NK-92 treated with Interleukin-12 subunit alpha and Interleukin-12 subunit beta, amount 100 ng/mL, for 24 hours (cell line): ENCODE measurements at places on chromosomes 4 and X.

DNA sequence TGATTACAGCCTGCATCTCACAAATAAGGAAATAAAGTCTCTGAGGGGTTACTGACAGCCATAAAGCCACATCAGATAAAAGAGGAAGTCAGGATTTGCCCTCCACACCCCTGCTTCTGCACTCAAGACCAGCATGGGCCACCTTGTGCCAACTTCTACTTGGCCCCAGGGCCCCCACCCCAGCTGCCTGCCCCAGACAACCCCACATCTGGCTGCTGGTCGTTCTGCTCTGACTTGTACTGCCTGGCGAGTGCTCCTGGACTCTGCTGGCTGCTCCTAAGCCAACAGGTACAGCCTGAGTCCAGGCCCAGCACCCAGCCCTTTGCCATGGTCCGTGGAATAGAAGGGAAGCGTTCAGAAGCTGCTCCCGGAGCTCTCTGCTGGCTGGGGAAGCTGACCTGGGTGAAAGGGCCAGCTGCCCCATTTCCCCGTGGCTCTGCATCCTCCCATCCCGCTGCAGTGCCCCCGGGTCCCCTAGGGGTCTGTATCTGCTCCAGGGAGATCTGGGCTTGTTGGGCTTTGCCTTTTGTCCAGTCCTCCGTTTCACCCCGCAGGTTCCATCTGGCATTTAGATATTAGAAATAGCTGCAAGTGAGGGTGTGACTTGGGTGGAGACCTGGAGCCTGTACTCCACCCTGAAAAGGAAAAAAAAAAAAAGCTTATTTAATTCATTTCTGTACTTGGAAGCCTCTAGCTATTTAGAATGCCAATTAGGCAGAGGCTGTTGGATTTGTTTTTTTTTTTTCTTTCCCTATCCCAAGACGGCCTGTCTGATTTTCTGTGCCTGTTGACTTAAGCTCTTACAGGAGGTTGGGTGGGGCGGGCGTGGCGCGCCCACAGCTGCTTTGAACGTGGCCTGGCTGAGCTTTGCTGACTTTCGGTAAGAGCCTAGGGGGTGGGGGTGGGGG is 194.7 kb downstream of the PTTG2 start:
- no peak for DNase-seq

DNA sequence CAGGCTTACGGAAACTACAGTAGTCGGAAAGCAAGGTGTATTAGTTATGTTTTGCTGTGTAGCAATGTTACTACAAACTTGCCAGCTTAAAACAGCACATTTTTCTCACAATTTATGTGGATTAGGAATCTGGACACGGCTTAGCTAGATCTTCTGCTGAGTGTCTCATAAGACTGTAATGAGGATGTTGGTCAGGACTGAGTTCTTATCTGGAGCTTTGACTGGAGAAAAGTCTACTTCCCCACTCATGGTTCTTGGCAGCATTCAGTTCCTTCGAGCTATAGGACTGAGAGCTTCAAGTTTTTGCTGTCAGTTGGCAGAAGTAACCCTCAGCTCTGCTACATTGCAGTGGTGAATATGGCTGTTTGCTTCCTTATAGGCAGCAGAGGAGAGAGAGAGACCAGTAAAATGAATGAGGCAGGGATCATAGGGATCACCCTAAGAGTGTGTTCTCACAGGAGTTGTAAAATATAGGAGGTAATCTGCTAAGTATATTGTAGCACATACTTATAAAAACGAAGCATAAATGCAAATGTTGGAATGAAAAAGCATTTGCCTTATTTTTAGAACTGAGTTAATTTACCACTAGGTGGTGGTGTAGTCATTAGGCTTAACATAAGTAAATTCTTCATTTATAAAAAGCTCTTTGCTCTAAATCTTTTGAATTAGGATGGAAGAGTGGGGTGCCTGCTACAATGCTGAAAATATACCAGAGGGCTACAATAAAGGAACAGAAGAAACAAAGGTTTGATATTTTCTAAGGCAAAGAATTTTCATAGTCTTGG is 38.6 kb downstream of the ALG13 start:
- DNase-seq = no peak

GRCh38 chr4:101774807-101775206 is 15.7 kb upstream of the BANK1 start:
- DNase-seq = no peak

DNA sequence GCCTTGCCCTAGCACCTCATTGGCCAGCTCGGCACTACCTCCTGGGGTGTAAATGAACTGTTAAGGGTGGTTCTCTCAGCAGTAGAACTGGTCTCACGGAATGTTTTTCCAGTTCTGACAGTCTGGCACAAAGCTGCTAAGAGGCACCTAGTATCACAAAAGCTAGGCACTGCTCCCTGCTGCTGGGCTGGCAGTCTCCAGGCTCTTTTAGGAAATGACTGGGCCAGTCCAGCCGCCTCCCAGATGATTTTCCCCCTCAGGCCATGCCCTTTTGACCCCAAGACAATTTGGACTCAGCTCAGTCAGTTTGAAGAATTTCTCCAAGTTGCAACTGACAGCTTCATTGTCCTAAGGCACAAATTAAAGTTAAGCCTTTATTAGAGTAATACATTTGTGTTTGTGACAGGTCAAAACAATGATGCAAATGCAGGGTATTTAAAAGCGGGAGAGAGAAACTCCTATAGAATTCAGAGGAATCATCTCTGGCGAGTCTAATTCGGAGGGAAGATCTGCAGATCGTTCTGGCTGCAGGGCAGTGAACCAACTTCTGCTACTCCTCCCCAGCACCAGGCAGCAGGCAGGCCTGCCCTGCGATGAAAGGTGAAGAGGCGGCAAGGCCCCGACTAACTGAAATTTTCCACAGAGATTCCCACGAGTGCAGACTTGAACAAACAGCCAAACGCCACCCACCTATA is 7.9 kb downstream of the FRMD7 start:
- DNase-seq = no peak

DNA sequence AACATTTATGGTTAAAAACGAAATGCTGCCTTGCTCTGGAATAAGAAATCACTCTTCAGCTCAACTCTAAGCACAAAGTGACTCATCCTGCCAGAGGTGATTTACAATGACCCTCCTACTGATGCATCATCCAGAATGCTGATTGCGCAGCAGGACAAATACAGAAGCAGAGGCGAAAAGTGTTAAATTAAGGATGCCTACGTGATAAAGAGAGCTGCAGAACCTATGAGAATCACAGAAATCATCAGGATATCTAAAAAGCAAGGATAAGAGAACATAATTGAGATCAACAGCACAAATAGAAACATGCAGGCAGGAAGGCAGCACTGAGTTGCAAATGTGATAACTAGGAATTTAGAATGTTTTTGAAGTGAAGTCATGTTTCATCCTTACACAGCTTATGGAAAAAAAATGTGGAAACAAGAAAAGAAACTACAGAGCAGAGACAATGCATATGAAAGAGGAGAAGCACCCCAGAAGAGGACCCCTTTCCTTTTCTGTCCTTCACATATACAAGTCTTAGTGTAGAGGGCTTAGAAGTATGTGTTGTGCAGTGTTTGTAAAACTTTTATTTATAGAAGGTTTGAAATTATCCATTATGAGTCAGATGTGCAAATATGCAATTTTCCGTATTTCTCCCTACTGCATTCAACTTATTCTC is 188.4 kb downstream of the SLC7A11 start:
- no peak for DNase-seq
